Activated CD4-positive, alpha-beta T cell treated with anti-CD3 and anti-CD28 coated beads, Interleukin-2, amount 50 U/mL, for 24 hours (primary cell): ENCODE measurements at places on chromosomes 16 and 17.

DNA sequence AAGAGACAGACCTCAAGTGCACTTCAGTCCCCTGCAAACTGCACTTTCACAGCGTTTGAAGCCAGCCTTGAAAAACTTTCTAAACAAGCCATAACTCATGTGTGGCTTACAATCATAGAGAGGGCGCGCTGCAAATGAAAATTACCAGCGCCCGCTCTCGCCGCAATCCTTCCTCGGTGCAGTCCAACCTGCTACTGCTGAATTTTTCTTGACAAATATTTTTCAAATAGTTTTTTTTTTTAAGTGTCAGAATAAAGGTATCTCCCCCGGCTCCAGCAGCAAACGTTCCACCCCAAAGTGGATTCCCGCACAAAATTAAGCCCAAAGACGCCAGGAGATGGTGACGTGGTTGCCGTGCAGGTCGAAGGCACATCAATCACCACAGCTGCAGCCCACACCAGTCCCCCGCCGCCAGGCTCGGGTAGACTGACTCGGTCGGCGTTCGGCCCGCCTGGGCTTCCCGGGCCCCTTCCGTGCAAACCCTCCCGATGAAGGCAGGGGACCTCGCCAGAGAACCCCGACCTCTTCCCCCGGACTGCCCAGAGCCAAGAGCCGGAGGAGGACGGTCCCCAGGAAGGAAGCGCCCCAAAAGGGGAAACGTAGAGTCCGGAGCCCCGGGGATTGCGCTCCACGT, 630 bp downstream of the GRB2 start:
- DNase-seq, result peak; percentile 46

- DNase-seq, result no peak
Measured at GRCh38 chr17:27485716-27486495, 29.7 kb downstream of the KSR1 start.

GRCh38 chr16:8370374-8371270, 219.7 kb downstream of the TMEM114 start:
- no peak for DNase-seq

GRCh38 chr17:82444284-82444893, 6.2 kb downstream of the CYBC1 start:
- no peak for DNase-seq

- no peak for DNase-seq
Measured at GRCh38 chr16:47317465-47318240, 143.2 kb downstream of the ITFG1 start.

DNA sequence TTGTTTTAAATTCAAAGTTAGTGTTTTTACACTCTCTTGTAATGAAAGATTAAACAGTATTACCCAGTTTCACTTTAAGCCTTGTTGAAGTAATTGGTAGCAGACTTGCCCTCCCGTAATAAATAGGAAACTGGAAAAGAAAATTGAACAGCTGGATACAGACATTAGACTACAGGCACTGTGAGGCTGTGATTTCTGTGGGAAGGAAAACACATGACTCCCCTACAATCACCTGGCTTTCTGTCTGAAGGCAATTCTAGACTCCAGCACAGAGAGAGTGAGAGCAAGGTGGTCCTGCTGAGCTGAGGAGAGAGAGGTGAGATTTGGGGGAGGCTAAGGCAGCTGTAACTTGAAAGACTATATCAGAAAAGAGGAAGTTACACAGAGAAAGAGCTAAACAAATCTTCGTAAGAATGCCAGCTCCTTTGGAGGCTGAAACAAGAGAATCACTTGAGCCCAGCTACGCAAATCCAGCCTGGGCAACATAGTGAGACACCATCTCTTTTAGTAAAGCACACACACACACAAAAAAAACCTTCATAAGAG, 57.8 kb upstream of the CDYL2 start:
- no peak for DNase-seq

DNA sequence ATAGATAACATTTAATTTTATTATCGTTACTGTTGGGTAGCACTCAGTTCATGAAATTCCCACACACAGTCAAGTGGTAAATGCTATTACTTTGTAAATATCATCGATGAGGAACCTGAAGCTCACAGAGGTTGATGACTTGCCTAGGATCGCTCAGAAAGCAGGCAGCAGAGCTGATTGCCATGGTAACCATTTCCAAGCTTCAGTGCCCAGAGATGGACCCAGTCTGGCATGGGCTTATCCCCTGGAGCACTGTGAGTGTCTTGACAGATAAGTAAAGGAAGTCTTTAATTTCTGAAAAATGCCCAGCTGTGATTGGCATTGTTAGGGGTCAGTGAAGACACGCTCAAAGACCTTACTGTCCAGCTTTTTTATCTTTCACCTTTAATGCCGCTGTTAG, 95.0 kb downstream of the PRKCB start:
- DNase-seq, result no peak

DNA sequence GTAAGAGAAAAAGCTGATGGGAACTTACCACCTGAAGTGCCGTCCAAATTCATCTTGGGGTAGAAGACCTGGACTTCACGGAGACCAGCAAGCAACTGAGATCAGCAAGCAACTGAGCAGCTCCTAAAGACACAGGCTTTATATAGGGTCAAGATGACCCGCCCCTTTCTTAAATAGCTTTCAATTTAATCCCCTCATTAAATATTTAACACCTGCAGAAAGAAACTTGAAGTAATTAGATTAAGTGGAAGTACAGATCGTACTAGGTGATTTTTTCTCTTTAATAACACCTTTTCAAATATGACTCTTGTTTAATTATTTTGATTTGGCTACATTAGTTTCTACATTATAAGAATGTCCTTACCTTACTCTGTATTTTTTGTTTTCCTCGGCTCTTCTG, at the start of gene CPHXL:
TSS of gene CPHXL (minus strand) at position 101 of the 400 bp plus-strand sequence. CDS start at position 53, 48 bp downstream.
- DNase-seq, result no peak
